ENCODE measurements at places on chromosomes 4 and X.

- DNase-seq = no peak
These were observed 1233.8 kb downstream of the NLGN4X start for GRCh38 chrX:4994855-4995254.

GRCh38 chr4:140110542-140111215 lies 43.3 kb downstream of the MAML3 start:
- DNase-seq = no peak

DNA sequence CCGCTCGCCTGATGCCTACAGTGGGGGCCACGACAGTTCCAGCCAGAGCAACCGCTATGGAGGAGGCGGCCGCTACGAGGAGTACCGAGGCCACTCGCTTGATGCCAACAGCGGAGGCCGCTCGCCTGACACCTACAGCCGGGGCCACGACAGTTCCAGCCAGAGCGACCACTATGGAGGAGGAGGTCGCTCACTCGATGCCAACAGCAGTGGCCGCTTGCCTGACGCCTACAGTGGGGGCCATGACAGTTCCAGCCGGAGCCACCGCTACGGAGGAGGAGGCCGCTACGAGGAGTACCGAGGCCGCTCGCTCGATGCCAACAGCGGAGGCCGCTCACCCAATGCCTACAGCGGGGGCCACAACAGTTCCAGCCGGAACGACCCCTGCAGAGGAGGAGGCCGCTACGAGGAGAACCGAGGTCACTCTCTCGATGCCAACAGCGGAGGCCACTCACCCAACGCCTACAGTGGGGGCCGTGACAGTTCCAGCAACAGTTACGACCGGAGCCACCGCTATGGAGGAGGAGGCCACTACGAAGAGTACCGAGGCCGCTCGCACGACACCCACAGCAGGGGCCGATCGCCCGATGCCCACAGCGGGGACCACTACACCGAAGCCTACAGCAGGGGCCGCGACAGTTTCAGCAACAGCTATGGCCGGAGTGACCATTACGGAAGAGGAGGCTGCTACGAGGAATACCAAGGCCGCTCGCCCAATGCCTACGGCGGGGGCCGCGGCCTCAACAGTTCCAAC lies 2.5 kb downstream of the RBMXL3 start:
- no peak for DNase-seq

GRCh38 chr4:20735931-20736330 lies 35.7 kb downstream of the PACRGL start:
- no peak for DNase-seq

DNA sequence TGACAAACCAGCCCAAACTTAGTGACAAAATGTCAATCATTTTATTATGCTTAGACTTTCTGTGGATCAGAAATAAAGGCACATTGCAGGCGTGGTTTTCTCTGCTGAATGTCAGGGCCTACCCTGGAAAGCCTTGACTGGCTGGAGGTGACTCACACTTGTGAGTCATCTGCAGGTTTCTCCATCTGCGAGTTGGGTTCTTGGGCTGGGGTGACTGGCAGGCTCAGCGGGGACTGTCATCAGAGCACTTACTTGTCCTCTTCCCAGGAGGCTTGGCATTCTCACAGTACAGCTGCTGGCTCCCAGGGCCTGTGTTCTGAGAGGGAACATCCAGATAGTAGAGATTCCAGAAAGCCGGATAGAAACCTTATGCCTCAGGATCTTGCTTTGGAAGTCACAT lies 153.8 kb upstream of the AGA start:
- peak; percentile 85 for DNase-seq

All from IMR-90 (cell line).